ENCODE measurements at places on chromosomes 2 and 18.

GRCh38 chr2:60499651-60500265 is 53.7 kb downstream of the BCL11A start:
- no peak for DNase-seq

DNA sequence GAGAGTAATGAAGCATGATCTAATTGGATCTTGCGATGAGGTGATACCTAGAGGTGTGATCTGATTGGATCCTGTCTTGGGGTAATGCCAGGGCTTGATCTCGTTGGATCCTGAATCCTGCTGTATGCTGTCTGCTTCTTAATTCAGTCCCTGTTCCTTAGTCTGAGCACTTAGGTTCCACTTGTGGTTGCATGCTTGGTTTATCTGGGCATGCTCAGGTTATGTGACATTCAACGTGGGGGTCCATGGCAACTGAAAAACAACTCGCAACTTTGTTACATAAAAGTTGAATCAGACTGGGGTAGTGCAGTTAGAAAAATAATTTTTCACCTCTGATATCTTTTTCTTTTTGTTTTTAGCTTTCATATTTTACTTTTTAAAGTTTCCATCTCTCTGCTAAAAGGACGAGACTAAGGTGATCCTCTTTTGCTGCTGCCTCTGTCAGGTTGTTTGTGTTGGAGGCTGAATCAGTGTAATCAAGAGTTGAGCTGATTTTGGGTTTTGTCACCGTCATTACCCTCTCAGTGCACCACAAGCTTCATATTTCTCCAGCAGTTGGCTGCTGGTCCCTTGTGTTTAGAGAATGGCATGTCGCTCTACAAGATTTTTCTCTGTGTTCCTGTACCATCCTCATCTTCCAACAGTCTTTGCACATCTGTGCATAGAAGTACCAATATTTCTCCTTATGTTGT is 67.9 kb downstream of the NCOA1 start:
- DNase-seq: peak; percentile 17

DNA sequence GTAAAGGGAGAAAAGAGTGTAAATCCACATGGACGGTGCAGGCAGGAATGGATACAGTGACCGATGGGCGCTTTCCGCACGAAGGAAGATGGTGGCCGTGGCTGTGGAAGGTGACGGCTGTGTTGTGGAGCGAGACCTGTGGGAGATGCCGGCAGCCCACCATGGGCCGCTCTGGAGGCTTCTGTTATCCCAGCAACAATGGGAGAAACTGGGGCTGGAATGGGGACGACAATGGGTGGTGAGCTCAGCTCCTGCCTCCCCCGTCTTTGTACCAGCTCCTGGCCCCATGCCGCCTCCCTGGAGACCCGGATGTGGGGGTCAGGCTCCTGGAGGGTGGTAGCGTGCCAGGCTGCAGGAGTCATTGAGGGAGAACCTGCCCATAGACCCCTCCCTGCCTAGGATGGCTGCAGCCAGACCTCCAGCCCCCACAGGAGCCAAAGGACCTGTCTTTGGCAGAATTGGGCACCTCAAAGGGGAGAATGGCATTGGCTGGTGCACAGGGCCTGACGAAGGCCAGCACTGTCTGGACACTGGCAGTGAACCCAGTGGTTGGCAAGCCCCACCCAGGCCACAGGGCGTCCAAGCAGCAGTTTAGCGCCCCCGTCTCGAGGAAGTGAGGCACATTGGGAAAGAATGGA is 72.6 kb downstream of the SLC66A2 start:
- no peak for DNase-seq

DNA sequence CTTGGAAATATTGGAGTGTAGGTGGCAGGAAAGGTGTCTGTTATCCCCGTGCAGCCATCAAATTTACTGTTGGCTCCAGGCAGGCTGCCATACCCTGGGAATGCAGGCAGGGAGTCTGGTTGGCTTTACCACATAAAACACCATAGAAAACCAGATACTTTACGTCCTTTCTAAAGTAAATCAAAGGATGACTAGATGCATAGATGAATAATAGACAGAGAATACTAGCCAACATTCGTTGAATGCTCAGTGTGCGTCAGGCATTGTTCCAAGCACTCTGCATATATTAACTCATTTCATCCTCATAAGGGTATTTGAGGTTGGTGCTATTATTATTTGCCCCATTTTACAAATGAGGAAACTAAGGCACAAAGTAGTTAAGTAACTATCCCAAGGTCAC is 65.2 kb downstream of the VSNL1 start:
- DNase-seq: peak; percentile 78

GRCh38 chr2:127676906-127677305 is 1.6 kb upstream of the LIMS2 start:
- no peak for DNase-seq

DNA sequence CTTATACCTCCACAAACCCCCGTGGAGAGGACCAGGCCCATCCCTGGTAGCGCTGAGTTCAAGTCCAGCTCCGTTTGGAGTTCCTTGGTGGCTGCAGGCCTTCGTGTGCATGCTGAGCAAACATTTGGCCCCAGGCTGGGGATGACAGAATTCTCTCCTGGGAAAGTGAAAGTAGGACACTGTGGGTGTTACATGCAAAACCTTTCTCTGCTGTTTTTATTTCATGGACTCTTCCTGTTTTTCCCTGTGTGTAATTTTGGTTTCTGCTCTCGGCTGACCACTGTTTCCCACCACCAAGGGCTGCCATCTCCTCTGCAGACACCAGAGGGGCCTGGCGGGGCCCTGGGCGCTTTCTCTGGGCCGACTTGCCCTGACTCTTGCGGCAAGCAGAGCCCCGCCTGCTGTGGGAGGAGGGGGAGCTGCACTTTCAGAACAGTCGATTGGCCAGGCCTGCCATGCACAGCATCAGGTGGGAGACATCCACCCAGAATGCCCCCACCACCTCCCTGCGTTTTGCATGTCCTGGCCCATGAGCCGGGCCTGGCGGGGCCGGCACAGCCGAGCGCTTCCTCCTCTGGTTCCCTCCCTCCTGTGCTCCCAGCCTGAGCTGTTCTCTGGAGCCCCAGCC is 102.4 kb downstream of the CABLES1 start:
- peak; percentile 71 for DNase-seq

DNA sequence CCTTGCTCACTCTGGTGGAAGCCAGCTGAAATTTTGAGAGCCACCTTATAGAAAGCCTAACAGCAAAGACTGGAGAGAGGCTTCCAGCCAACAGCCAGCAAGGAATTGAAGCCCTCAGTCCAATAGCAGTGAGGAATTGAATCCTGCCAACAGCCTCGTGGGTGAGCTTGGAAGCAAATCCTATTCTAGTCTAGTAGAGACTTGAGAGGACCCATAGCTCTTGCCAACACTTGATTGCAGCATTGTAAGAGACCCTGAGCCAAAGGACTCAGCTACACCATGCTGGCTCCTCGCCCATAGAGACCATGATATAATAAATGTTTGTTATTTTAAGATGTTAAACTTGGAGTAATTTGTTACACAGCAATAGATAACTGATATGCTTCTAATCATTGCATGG is 403.0 kb upstream of the TNP1 start:
- DNase-seq: no peak

DNA sequence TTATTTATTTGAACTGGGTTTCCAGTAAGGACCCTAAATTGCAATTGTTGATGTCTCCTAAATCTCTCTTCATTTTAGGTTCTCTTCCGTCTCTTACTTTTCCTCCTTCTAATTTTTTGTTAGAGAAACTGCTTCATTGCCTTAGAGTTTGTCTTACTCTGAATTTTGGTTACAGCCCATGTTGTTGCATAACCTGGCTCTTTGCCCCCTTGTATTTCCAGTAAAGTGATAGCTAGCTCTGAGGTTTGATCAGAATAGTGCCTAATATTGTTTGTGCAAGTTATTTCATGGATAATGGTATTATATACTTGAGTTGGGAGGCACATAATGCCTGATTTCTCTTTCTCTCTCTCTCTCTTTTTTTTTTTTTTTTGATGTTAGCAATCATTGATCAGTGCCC is 71.8 kb downstream of the MGAT5 start:
- no peak for DNase-seq

- DNase-seq: no peak
Observed at GRCh38 chr2:19435815-19436214, 77.4 kb upstream of the OSR1 start.

- no peak for DNase-seq
Observed at GRCh38 chr2:146363731-146364130, 1481.1 kb upstream of the ACVR2A start.

All from astrocyte of the hippocampus (primary cell).